ENCODE measurements at places on chromosomes 4 and X.

- no peak for DNase-seq
Observed at GRCh38 chr4:156101571-156101970, 147.9 kb upstream of the CTSO start.

DNA sequence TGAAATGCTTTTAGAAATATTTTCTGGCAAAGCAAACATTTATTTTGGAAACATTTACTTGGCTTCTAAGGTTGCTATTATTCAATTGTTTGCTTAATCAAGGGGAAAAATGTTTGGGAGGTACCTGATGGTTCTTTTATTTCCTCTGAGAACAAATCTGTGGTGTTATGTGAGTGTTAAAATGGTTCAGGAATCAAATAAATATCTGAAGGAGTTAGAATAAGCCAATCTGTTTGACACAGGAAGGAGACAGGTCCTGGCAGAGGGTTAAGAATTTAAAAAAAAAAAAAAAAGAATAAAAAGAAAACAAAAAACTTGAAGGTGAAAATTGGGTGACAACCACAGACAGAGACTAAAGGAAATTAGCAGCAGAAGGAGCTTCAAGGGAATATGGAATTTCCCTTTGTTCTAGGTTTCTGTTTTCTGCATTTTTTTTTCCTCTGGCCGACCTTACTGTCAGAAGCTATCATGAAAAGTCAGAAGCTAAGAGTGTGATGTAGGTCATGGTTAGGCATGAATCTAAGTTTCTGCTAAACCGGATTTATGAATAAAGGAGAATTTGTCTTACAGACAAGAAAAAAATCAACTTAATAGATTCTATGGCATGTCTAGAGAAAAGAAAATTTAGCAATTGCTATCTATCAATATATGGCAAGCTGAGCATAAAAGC, 78.6 kb upstream of the PNPLA4 start:
- no peak for DNase-seq

- no peak for DNase-seq
Observed at GRCh38 chr4:118348886-118349285, 3.9 kb downstream of the PRSS12 start.

DNA sequence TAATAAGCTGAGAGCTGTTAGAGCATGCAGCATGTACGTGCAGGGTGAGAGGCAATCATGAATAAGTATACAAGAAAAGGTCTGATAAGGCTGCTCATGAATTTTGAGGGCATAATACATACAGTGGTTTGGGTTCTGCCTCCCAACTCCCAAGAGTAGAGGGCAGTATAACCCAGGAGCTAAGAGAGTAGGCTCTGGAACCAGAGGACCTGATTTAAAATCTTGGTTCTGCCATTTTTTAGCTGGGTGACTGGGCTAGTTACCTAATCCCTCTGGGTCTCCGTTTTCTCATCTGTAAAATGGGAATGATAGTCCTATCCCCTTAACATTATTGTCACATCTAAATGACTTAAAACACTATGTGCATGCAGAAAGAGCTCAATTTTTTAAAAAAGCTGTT, 85.3 kb downstream of the LNX1 start:
- DNase-seq = no peak
